Activated naive CD8-positive, alpha-beta T cell treated with anti-CD3 and anti-CD28 coated beads for 36 hours (primary cell): ENCODE measurements at places on chromosomes 7 and 10.

- no peak for DNase-seq
These were observed 23.1 kb downstream of the MYPN start for GRCh38 chr10:68132391-68132790.

DNA sequence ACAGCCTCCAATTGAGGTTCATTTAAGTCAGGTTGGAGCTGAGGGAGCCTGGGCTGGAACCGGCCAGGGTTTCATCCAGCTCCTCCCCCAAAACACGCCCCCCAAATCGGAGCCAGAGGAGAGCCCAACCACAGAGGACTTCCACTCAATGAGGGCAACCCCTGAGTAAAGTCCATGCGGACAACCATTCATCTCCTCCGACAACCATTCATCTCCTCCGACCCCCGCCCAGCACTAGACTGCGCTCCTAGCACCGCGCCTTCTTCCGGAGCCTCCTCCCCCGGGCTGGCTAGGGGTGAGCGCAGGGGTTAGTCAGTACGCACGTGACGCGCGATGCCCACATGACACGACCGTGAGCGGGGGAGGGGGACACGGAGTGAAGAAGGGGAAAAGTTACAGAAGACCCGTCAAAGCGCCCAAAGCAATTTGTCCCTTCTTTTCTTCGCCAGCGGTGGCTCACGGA lies 1.4 kb downstream of the MAGI2 start:
- peak; percentile 44 for DNase-seq

DNA sequence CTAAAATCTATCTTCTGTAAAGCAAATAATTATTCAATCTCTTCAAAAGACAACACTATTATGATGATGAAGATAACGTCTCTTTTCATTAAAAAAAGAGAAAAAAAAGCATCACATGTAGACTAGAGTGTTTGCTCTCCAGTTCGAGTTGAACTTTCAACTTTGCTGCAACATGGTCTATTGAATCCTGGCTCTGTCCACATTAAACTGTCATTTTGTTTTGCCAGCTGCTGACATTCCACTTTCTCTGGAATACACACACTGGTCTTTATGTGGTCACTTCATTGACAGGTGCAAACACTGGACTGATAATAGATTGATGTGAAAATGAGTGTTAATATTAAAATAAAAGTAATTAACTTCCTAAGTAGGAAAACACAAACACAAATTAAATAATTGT lies 61.7 kb downstream of the PTF1A start:
- DNase-seq = no peak

DNA sequence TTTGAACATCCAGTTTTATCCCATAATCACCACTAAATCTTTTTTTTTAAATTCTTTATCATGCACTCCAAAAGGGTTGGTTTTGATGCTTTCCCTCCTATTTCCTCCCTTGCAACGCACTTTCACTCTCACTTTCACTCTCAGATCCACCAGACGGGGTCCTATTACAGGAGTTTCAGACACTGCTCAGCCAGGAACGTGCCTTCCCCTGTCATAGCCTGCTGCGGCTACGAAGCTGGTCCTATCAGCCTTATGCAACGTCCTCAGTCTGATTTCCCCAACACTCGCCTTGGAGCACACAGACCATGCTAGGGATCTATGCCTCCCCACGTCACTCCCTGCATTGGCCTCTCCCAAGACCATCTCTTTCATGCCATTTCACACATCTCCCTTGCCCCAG lies 23.4 kb downstream of the ZPBP start:
- DNase-seq = peak; percentile 27

DNA sequence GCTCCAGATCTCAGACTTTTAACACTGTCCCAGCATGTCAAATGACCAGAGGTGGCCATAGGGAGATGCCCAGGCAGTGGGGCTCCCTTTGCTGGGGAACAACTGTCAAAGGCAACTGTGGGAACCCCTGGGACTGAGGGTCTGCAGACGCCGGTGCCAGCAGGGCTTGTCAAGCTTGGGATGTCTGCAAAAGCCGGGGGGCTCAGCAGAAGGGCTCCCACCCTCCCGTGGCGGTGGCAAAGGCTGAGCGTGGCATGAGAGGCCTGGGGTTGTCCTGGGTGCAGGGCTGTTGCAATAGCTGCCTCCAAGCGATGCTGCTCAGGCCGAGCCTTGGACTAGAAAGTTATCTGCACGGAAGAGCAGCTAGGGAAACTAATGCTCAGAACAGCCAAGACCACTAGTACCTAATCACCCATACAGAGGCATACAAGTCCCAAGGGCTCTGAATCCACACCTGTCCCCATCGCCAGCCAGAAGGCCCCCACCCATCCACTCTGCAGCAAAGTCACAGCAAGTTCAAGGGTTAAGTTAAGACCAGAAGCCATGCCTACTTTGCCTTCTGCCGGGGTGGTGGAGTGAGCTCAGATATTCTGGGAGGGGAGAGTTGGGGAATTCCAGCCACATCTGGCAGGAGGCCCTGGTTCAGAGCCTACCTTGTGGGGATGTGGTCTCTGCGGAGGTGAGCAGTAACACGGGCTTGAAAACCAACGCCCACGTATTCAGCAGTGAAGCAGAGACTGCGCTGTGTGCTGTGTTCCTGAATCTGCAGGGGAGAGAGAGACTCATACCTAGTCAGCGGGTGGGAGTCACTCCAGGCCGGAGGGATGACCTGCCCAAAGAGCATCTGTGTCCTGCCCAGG lies 4.6 kb downstream of the SH2B2 start:
- DNase-seq = peak; percentile 52

- no peak for DNase-seq
These were observed 203.6 kb downstream of the ZNF365 start for GRCh38 chr10:62577666-62578291.

DNA sequence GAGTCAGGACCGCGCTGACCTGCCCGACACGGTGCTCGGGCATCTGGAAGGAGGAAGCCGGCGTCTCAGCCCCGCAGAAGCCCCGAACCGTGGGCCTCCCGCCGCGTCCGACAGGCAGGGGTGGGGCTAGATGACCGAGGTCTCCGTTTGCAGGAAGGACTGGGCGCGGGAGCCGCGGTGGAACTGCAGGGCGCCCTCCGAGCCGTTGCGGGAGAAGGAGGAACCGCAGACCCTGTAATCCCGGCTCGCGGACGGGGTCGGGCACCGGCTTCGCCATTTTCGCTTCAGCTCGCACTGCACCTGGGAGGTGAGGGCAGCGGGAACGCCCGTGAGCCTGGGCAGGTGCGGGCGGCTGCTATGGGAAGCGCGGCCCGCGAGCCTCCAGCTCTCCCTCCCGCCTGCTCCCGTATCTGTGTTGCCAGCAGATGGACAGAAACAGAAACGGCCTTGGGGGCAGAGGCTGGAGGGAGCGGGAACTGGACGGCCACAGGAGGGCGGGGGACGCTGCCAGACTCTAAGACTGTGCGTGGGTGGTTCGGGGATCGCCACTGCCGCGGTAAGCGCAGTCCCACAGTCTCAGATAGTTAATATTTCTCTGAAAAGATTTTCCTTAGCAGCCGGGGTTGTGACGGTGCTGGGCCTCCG lies 114.1 kb downstream of the VIPR2 start:
- peak; percentile 22 for DNase-seq

DNA sequence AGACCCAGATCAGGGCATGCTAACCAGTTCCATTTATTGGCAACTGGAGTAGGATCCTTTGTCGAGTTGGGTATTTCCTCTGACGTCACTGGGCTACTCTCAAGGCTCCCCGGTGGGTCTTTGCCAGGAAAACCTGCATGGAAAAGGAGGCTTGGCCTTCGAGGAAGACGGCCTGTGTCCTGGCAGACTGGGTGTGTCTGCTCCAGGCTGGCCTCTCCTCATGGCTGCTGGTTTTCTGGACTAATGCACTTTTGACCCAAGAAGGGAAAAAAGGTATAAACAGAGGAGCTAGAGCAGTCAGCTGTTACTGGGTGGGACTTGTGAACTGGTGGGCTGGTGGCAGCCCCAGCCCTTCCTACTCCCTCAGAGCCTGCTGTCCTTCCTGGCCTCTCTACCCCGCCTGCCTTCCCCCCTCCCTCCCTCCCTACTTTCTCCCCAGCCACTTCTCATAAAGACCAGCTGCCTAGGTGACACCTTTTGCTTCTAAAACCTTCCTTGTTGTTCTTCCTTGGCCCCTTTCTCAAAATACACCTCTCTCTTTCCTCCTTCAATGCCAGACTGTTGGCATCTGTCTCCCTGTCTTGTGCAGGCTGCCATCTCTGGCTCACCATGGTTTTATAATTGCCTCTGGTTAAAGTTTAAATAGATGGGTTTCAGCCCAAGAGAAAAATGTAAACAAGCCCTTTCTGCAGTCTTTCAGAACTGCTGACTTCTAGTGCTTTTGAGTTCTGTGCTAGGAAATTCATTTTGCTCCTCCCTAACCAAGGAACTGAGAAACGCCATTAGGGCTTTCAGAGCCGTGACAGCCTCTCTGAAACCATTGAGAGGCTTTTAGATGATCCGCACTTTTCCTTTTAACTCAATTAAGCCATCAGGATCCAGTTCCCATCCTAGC lies 101.8 kb upstream of the MKLN1 start:
- DNase-seq = no peak

GRCh38 chr10:110077436-110078130 lies 69.8 kb downstream of the ADD3 start:
- DNase-seq = no peak

DNA sequence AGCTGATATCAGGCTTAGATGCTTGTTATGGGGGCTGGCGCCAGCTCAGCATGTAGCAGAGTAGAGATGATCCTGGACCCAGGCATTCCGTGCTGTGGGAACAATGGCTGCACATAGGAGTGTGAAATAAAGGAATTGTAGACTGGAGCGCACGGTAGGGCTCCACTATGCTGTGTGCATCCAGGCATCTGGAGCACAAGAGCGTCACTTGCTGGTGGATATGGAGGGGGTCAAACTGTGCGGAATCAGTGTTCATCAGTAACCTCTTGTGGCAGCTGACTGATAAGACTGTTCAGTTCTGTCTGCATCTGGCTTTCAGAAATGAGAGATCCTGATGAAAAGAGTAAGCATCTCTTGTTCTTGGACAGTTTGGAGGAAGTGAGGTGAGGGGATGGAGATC lies 55.8 kb downstream of the ZNF503 start:
- DNase-seq = no peak

GRCh38 chr7:45978731-45979211 lies 57.7 kb upstream of the IGFBP3 start:
- DNase-seq = no peak

GRCh38 chr7:22025983-22026382 lies 80.3 kb upstream of the CDCA7L start:
- no peak for DNase-seq

DNA sequence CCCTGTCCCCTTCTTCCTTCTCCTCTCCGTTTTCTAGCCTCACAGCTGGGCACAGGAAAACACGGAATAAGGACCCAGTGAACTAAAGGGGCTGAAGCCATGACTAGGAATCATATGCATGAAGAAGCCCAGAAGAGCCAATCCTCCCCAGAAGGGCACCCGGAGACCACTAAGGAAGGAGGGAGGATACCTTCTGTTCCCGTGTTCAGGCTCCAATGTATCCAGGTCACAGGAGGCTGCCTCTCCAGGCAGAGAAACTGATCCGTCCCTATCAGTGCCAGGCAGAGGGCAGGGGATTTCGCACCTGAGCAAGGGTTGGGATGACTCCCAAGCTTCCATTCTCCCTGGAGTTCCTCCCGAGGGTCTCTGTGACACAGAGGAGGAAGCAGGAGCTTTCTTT lies 246.6 kb downstream of the SNX10 start:
- DNase-seq = no peak

- DNase-seq = no peak
These were observed 10.3 kb upstream of the GARS1 start for GRCh38 chr7:30584415-30584814.

DNA sequence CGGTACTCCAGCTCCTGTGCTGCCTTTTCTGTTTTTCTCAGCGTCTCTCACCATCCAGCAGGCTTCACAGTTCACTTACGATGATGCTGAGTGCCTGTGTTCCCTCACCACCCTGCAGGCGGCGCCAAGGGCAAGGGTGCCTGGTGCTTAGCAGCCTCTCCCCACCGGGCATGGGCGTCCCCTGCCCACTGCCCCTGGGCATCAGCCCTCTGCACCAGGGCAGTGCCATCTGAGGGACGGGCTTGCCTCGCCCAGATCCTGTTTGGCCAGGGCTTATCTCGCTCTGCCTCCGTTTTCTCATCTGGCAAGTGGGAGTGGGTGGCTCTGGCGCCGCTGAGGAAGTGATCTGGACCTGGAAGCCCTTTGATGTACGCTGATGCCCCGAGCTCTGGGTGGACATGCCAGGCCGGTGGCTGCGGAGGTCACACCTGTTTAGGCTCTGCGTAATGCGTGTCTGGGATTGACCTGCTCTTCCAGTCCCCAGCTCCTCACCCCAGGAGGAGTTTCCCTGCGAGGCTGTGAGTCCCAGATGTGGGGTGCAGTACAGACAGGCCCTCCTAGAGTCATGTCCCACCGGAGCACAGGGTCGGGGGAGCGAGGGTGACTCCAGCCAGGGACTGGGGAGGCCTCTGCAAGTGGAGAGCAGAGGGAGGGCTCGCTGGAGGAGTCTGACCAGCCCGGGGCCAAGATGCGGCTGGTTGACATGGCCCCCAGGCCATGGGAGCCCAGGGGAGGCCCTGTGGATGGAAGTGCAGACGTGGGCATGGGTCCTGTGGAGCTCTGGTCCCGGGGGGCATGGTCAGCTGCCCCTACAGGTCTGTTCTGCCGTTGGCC lies 11.8 kb downstream of the TTYH3 start:
- DNase-seq = no peak

GRCh38 chr10:81414038-81414437 lies 461.0 kb upstream of the NRG3 start:
- no peak for DNase-seq

DNA sequence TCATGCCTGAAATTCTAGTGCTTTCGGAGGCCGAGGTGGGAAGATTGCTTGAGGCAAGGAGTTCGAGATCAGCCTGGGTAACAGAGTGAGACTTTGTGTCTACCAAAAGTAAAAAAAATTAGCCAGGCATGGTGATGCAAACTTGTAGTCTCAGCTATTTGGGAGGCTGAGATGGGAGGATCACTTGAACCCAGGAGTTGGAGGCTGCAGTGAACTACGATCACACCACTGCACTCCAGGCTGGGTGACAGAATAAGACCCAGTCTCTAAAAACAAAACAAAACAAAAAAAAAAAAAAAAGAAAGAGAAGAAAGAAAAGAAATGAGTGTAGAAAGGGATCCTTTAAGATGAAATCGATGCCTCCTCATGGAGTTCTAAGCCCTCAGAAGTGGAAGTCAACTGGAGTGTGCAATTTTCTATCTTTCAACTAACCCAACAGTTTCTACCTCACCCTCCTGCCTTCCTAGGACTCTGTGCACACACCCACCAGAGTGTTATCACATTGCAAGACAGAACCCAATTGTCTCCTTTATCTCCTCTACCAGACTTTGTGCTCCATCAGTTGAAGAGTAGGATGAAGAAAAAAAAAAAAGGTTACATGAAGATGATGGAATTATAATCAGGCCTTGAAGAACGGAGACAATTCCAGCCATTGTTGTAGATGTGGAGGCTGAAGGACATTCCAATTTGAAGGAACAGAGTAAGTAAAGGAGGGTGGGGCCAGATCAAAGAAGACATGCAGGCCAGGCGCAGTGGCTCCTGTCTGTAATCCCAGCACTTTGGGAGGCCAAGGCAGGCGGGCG lies 26.9 kb downstream of the NYAP1 start:
- no peak for DNase-seq

GRCh38 chr7:142860968-142861367 lies 6.1 kb downstream of the EPHB6 start:
- no peak for DNase-seq

GRCh38 chr10:60021361-60021760 lies 115.0 kb upstream of the CCDC6 start:
- DNase-seq = no peak

- no peak for DNase-seq
These were observed 4.8 kb downstream of the NHLRC2 start for GRCh38 chr10:113859261-113859660.

GRCh38 chr10:101615525-101616116 lies 27.5 kb downstream of the DPCD start:
- DNase-seq = no peak

- DNase-seq = no peak
These were observed 125.0 kb downstream of the FOXP2 start for GRCh38 chr7:114539575-114539974.
